ENCODE measurements at places on chromosomes 2 and 18.
A peak's percentile ranks its signal among the peaks of the same experiment; 100 is the strongest.

GRCh38 chr18:78875016-78875777 is 104.4 kb upstream of the SALL3 start:
- DNase-seq, result no peak

- no peak for DNase-seq
Measured at GRCh38 chr18:49024804-49025421, 74.1 kb upstream of the SMAD7 start.

DNA sequence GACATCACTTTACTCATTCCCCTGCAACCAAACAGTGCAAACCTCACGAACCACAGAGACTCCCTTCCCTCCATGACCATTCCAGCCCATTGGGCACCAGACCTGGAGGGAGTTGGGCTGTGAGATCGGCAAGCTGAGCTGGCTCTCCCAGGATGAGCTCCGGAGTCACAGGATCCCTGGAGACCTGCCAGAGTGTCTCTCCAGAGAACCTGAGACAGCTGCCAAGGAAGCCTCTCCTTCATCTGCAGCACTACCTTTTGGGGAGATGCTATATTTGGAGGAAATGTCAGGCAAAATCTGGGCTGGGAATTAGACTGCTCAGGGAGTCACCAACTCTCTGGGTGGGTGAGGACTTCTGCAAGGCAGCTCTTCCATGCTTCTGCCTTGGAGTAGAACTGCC is 417.4 kb downstream of the TNS1 start:
- no peak for DNase-seq

DNA sequence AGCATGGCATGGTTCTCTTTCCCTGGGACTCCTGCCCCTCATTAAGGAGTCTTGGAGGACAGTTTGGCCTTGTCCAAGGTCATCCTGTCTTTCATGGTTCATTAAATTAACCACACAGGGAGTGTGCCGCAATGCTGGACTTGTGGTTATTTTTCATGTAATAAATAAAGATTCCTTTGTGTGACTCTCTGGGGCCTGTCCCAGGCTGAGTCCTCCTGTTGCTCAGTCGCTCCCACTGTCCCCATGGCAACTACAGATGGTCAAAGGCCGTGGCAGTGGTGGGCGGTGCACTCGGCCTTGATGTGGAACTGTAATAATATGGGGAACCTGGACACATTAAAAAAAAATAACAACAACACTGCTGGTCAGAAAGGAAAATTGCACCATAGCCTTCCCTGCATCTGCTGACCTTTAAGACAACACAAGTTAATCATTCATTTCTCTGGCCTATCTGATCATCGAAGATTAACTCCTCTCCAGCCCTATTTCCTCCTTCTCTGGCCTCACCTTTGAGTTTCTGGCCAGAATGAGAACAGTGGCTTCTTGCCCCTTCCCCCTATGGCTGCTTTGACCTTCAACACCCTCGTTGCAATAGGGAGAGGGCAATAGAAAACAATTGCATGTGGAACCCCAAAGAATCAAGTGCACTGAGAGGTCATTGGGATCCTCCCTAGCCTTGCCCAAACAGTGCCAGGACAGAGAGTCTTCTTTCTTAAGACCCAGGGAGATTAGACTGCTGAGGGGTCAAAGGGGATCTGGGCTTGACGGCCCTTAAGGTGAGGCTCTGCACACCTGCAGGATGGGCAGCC is 44.7 kb downstream of the PSD4 start:
- DNase-seq, result peak; percentile 74

DNA sequence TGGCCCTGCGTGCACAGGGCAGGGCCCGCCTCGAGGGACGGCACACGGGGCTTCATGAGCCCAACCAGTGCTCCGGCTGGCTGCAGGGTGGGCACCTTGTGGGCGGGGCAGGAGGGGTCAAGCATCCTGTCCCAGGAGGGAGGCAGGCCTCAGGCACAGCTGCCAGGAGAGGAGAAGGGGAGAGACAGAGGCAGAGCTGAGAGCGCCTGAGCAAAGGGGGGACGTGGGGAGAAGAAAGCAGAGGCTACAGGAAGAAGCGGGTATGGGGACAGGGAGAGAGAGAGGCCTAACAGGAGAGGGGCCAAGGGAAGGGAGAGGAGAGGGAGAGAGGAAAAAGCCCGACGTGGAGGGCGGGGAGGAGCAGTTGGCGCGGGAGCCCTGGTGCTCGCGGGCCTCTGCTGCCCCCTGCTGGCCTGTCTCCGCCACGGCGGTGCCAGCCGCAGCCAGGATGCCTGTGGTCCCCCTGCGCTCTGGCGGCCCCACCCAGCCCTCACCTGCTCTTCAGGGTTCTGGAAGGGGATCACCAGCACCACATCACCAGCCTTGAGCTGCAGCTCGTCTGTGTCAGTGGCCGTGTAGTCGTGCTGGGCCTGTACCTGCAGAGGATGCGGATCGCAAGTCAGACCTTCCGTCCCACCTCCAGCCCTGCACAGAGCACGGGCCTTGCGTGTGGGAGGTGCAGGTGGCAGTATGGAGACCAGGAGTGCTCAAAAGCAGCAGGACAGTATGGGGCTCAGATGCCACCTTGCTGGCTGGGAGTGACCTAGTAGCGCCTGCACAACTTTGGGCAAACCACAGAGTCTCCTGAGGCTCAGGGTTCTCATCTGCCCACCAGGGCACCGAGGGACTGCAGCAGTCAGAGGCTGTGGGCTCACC is 56.8 kb downstream of the BIN1 start:
- peak; percentile 62 for DNase-seq

GRCh38 chr2:178452334-178452733 is 1.2 kb downstream of the PJVK start:
- no peak for DNase-seq

DNA sequence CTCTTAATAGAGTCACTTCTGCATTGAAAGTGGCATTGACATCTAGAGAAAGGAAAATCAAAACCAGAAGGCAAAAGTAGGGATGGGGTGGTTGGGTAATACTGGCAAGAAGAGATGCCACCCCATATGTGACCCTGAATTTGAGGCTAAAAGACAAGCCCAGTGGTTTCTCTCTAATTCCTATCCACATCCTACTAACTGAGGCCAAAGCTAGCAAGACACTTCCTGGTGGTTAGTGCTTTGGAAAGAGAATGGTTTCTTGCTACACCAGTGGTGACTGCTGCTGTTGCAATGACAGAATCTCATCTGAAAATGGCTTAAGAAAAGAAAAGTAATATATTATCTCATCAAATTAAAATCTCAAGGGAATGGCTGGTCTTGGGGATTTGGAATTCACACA is 640.6 kb downstream of the EPHA4 start:
- no peak for DNase-seq

DNA sequence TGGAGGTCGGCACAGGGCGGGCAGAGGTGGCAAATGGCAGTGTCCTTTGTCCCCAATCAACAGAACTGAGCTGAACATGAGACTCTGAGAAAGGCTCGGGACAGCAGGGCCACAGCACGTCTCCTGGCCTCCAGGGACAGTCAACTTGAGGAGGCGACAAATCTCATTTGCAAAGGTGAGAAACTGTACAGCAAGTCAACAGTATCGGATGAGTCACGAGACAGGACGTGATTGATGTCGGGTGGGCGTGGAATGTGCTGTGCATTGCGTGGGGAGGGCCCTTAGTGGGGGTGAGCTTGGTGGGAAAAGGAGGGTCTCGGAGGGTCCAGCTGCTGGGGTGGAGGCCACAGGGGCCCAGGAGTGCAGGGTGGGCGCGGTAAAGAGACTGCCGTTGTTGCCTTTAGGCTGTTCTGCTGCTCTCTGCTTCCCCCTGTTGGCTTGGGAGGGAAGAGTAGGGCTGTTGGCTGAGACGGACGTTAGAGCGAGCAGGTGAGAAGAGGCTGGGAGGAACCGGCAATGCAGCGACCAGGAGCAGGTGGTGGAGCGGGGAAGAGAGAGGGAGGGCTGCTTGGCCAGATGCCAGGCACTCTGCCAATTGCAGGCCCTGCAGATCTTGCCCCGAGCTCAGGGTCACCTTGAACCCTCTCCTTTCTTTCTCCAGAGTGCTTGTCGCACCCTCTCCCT is 164.3 kb downstream of the BCL2 start:
- DNase-seq, result peak; percentile 75

DNA sequence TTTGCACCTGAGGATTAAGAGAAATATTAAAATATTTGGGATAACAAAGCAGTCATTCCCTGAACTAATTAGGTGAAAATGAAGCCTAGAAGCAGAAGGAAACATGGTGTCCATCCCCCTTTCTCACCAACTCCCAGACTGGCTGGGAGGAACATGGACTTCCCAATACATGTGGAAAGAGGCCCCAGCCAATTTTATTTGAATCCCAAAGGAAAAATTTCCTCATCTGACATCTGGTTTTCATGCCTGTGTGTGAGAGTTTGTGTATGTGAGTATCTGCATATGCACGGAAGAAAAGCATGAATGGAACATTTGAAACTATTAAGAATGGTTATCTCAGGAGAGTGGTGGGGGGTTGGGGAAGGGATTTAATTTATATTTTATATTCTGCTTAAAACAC is 84.3 kb downstream of the COPS8 start:
- DNase-seq, result no peak

- DNase-seq, result no peak
Measured at GRCh38 chr18:1425679-1426078, 521.0 kb downstream of the ADCYAP1 start.

DNA sequence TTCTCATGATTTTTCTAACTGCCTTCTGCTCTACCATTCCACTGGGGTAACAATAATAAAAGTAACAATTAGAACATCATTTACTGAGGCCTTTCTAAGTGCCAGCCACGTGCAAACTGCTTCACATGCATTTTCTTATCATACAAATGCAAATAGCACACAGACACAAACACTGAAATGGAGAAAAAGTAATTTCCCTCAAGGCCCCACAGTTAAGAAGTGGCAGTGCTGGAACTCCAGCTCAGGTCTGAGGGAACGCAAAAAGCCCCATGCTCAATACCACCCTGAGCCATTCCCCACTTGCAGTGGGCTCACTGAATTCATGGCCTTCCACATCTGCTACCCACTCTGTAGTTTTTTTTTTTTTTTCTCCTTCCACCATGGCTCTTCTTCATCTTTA is 140.6 kb downstream of the UPP2 start:
- DNase-seq, result no peak

DNA sequence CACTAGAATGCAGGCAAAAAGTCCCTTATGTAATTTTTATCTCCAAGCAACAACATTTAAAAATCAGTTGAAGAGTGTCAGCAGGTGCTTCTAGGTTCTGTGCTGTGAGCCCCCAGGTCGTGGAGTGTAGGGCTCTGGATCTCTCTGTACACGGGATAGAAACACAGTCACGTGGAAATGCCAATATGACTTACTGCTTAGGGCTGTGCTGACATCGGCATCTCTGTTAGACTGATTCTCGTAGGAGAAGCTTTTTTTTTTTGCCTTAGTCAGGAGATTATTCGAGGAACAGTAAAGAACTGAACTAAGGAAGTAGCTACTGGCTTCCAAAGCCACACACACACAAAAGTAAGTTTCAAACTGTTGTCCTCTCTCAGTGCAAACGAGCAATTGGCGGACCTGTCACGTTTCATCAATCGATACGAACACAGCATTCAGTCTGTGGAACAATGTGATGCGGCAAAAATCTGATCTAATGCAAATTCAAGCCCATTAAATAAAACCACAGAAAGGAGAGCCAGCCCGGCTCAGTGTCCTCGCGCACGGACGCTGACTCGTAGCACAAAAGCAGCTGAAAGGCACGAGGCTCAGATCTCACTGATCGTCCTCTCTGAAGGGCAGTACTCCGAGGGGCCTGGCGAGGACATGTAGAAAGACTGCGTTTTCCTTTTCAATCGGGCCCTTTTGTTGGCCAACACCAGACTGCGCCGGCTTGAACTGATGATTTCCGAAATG is 41.5 kb downstream of the PRELID3A start:
- no peak for DNase-seq

DNA sequence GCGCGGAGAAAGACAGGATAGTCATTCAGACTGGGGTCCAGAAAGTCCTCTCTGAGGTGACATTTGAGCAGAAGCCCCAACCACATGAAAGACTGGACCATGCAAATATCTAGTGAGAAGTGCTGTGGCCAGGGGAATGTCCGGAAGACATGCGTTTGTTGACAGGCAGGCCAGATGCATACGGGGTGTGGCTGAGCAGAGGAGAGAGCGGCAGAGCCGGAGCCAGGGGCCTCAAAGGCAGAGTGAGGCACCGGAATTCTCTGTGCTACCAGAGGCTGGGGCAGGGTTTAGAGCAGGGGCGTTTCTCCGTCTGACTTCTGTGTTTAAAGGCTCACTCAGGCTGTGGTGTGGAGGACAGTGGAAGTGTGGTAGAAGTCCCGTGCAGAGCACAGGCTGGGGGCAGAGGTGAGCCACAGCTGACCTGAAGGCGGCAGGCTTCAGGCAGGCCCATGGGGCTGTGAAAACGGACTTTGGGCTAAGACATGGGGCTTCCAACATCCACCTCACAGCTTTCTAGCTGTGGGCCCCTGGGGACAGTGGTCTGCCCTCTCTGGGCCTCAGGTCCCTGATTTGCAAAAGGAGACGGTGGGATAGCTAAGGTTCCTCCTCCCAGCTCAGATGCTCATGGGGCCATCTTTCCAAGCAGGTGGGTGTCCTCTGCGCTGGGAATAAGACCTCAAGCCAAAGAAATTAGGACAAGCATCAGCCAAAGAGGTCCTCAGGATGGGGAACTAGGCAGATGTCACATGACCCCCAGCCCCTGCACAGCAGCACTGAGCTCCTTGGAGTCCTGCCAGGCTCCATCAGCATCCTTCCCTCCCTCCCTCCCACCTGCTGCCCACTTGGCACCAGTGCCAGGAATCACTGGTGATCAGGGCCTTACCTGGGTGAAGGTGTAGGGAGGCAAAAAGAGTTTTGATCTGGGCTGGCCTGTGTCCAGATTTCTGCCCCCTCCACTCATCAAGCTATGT is 11.2 kb downstream of the RUFY4 start:
- peak; percentile 24 for DNase-seq

- DNase-seq, result no peak
Measured at GRCh38 chr2:28250006-28250405, 142.7 kb upstream of the FOSL2 start.

- DNase-seq, result no peak
Measured at GRCh38 chr2:200430017-200430416, 79.9 kb downstream of the KCTD18 start.

- DNase-seq, result no peak
Measured at GRCh38 chr2:98494699-98495098, 50.0 kb downstream of the INPP4A start.

DNA sequence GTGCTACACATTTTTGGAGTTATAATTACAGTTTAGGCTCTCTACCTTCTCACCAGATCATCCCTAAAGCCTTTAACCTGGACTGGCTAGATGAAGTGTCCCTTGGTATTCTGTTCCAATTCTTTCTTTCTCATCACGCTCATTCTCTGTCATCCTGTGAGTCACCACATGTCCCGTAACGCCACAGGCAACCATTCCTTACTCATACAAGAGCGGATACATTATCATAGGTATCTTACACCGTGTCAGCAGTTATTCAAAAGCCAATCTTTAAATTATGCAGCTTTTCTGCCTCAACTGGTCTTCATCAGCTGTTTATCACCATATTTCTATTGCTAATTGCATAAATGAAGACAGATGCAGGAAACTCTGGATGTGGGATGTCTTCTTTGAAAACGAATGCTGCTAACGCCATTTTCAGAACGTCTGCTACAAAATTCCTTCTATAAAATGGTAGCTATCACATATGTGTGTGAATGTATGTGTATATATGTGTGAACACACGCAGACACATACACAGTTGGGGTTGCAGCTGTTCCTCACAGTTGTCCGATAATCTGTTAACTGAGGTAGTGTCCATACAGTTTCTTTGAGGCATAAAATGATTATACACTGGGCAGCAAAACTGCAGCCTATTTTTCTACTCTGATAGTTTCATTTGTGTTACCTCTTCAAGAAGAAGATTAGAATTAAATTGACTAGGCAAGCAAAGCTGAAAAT is 47.9 kb downstream of the EML6 start:
- DNase-seq, result no peak

GRCh38 chr2:18214936-18215335 is 336.5 kb downstream of the KCNS3 start:
- DNase-seq, result no peak
